ENCODE measurements at places on chromosomes 4 and X.
A peak's percentile ranks its signal among the peaks of the same experiment; 100 is the strongest.

DNA sequence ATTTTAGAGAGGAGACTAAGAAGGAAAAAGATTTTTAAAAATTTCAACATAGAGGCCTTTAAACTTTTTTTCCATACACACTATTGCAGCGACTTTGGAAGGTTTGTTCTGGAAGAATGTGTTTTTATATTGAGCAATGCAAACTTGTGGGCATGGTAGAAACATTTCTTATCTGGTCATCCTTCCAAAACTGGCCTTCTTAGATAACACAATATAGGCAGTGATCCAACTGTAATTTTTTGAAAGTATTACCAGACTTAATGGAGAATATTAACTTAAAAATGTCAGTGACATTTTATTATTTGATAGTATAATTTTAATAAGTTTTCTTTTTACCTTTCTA, 25.6 kb downstream of the FHDC1 start:
- no peak for DNase-seq

DNA sequence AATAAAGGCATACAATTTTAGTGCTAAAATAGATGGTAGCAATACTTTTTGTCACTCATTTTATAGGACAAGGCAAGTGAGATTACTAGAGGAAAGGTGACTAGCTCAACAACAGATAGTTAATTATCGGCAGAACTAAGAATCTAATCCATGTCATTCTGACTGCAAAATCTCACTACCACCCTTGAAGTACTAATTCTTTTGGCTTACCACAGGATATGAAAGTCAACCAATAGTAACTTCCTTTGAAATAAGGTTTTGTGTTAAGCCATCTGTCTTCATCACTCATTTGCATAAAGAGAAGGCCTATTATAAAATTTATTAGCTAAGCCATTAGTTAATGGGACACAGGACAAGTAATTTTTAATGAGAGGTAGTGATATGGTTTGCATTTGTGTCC, 25.3 kb upstream of the ZMAT1 start:
- no peak for DNase-seq

- DNase-seq, result no peak
Measured at GRCh38 chr4:168797194-168797593, 212.9 kb downstream of the CBR4 start.

- DNase-seq, result no peak
Measured at GRCh38 chrX:40154853-40155588, 57.3 kb upstream of the BCOR start.

GRCh38 chr4:10690185-10690907, 5.8 kb upstream of the CLNK start:
- DNase-seq, result no peak

- no peak for DNase-seq
Measured at GRCh38 chr4:138555108-138555507, 313.0 kb upstream of the SLC7A11 start.

GRCh38 chr4:79317711-79318110, 8.2 kb downstream of the NAA11 start:
- DNase-seq, result no peak

DNA sequence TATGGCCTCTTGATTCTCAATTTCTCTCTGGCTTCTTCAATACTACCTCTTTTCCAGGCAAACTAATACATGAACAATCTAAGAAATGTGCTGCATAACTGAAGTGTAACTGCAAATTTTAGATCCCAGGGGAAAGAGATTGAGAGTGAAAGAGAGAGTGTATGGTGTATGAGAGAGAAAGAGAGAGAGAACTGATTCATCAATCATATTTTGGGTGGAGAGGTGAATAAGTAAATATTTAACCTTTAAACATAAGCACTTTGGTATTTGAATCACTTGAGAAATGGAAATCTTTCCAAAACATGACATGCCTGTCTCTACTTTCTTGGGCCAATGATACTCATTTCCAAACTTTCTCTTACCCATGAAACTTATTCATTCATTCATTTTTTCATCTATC, 147.2 kb upstream of the DIPK2B start:
- no peak for DNase-seq

DNA sequence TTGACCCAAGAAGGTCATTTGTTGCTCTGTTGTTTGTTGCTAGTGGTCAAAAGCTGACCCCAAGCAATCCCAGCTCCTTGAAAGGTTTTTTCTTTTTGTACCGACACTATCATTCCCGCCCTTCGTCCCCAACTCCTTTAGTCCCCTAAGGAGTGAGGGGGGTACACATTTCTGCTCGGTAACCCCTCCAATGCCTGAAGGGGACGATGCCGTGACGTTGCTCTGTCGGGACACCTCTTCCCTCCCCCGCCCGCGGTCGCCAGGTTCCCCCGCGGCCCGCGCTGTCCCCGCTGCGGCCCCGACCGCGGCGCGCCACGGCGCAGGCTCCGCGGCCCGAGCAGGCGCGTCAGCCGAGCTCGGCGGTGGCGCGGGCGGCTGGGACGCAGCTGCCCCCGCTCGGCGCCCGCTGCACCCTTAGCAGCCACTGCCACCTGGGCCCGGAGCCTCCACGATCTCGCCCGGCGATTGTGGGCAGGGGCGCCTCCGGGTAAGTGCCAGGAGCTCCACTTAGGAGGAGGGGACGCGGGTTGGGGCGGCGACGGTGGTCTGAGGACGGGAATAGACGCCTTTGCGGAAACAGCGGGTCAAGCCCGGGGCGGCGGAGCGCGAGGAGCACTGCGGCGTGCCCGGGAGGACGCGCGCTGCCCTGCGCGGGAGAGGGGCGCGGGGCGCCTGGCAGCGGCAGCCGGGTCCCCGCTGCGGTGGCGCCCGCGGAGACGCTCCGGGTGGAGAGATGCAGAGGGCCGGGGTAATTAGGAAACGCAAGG, at the start of gene GLRB:
Gene GLRB (plus strand): TSS at position 340 of the 767 bp plus-strand sequence. CDS start 1,875 bp downstream, outside the sequence.
- DNase-seq, result no peak

GRCh38 chr4:6582889-6583490, 8.0 kb downstream of the MAN2B2 start:
- DNase-seq, result no peak

DNA sequence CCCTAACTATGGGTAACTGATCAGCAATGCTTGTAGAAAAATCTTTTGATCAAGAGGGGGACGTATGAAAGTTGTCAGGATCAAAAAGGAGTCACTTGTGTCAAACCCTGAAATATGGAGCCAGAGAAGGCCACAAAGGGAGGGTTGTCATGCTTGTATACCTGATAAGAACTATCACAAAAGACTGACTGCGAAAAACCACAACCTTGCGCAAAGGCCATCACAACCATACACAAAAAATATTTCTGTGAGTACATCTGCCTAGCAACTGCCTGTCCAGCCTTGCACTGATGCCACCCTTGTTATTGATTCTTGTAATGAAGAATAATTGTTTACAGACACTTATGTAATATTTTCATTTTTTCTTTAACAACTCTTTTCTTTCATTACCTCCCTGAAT, 22.8 kb upstream of the EIF4E start:
- no peak for DNase-seq

GRCh38 chr4:103067841-103068547, 8.6 kb downstream of the SLC9B2 start:
- DNase-seq, result no peak

- DNase-seq, result peak; percentile 75
Measured at GRCh38 chrX:102899940-102900916, 36.8 kb upstream of the RAB40AL start.

GRCh38 chrX:95059909-95060308, 1385.9 kb downstream of the FAM133A start:
- no peak for DNase-seq

DNA sequence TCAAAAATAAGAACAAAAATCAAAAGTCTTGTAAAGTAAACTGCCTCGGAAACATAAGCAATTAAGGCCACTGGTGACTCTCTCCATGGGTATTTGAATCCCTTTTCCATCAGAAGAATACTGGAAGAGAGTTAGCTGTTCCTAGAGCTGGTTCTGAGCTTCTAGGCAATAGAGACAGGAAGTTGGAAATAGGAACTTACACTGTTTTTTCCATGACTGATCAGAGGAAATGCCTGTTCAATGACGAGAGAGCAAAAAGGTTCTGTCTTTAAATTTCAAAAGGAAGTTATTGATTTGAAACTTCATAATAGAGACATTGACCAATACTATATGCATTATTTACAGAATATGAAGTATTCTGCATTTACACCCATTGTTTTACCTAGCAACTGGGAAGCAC, 503.5 kb upstream of the ARX start:
- no peak for DNase-seq

GRCh38 chr4:76233529-76233928, 18.0 kb upstream of the FAM47E start:
- no peak for DNase-seq
